Stimulated activated memory B cell treated with anti-CD40 and anti-IgM and Interleukin-4, amounts not matched to agents 10 μg/mL and 1 μg/mL and 100 μg/mL, for 72 hours (primary cell): ENCODE measurements at places on chromosomes 2 and 18.

- H3K27me3 ChIP-seq, result peaks cover 21% of the 10 kb centered on the region
- no peaks in the 10 kb centered on the region for H3K36me3 ChIP-seq
- H3K4me1 ChIP-seq, result no peaks in the 10 kb centered on the region
- no peak overlapping the region for H3K4me3 ChIP-seq
- H3K27ac ChIP-seq, result no peak overlapping the region
Observed at GRCh38 chr2:181946444-181947127, 39.1 kb upstream of the PPP1R1C start.

DNA sequence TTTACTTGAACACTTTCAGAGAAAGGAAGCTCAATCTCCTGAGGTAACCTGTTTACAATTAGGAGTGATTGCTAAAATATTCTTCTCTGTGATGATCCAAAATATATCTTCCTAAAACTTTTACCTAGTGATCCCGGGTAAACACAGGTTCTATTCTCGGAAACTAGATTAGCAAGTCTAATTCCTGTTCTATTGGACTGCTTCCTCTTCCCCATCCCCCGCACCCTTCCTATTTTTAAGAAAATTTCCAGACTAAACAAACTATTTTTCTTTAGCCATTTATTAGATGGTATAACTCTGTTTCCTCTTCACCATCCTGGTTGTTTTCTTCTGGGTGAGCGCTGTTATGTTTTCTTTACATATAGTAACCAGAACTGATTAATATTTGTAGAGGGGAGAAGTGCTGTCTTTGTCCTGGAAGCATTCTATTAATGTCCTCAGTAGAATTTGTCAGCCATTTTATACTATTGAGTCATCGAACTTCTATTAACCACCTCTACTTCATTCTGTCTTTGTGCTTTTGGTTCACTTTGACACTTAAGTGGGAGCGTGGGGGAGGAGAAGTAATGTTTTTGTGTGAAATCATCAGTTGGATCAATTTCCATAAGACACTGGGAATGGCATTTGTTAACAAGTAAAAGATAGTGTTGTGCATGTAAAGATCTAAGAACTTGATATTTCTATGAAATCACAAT is 31.8 kb downstream of the CREB1 start:
- peaks cover 66% of the 10 kb centered on the region for H3K36me3 ChIP-seq
- peaks cover 20% of the 10 kb centered on the region for H3K4me1 ChIP-seq
- no peak overlapping the region for H3K4me3 ChIP-seq
- no peaks in the 10 kb centered on the region for H3K27me3 ChIP-seq
- ATAC-seq, result no peak

GRCh38 chr18:67243799-67244587 is 272.5 kb downstream of the DSEL start:
- H3K4me1 ChIP-seq, result peaks cover 6% of the 10 kb centered on the region
- H3K27ac ChIP-seq, result no peak overlapping the region
- no peak for ATAC-seq
- peak overlapping the region; percentile 41 for H3K4me3 ChIP-seq

GRCh38 chr18:74644713-74645112 is 47.0 kb downstream of the ZNF407 start:
- no peaks in the 10 kb centered on the region for H3K4me1 ChIP-seq
- ATAC-seq, result no peak
- H3K27ac ChIP-seq, result no peak overlapping the region
- H3K4me3 ChIP-seq, result no peak overlapping the region

DNA sequence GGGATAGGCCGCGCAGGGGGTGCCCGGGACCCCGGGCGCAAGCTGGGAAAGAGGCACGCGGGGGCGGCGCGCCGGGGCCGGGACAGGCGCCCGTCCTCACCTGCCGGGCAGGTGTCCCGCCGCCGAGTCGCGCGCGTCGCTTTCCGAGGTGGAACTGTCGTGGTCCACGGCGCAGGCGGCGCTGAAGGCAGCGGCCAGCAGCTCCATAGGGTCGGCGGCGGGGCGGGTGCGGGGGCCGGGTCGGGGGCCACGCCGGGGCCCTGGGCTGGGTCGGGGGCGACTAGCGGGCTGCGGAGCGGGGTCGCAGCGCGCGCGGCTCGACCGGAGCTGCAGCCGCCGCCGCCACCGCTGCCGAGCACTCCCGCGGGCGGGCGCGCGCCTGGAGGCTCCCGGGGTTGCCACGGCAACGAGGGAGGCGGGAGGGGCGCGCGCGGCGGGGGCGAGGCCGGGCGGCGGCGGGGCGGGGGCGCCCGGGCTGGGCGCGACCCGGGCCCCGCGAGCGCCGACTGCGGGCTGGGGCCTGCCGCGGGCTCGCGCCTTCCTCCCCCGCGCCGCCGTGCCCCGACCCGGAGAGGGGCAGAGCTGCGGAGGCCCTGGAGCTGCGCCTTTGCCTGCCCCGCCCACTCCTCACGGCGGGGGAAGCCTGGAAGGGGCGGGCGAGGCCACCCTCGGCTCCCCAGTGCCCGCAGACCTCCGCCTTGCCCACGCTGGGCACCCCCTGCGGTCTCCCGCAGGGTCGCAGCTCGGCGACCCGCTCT is 57.9 kb downstream of the SNORC start:
- no peaks in the 10 kb centered on the region for H3K36me3 ChIP-seq
- peaks cover 9% of the 10 kb centered on the region for H3K4me1 ChIP-seq
- peaks cover 69% of the 10 kb centered on the region for H3K27me3 ChIP-seq
- H3K27ac ChIP-seq, result no peak overlapping the region
- peak overlapping the region; percentile 50 for H3K4me3 ChIP-seq

- no peak for ATAC-seq
- H3K36me3 ChIP-seq, result no peaks in the 10 kb centered on the region
- peaks cover 7% of the 10 kb centered on the region for H3K27me3 ChIP-seq
- H3K4me1 ChIP-seq, result peaks cover 17% of the 10 kb centered on the region
Observed at GRCh38 chr18:51659781-51660180, 462.3 kb upstream of the MEX3C start.

DNA sequence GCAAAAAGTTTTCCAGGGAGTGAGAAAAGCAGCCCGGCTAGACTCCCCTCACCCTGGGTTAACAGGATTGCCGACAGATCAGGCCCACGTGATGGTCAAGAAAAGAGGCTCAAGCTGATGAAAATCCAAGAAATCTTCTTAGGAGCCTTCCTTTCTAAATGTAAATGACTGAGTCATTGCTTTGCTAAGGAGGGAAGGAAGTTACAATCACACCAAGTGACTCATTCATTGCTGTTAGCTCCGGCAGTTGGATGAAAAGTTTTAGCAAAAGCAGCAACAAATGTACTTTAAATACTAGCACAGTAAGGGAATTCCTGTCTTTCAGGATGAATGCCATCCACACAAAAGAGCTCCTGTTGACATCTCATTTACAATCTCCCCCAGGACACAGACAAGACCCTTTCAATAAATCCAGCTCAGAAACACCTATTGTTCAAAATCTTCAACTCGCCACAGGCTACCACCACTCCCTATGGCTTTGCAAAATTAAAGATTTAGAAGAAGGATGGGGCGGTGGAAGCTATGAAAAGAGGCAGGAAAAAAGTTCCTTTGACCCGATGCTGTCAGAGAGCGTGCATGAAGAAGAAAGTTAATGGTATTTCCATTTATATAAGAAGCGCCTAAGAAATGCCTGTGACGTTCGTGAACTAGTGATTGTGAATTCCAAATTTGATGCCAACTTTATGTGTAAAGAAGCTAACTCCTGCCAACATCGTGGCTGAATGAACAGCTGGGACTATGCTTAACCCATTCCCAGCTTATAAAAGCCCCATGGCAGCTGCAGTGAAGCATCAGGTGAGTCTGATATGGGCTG is 153.7 kb downstream of the TGIF1 start:
- H3K27me3 ChIP-seq, result no peaks in the 10 kb centered on the region
- H3K4me3 ChIP-seq, result no peak overlapping the region
- no peak overlapping the region for H3K27ac ChIP-seq
- no peaks in the 10 kb centered on the region for H3K4me1 ChIP-seq
- no peaks in the 10 kb centered on the region for H3K36me3 ChIP-seq

- no peaks in the 10 kb centered on the region for H3K4me1 ChIP-seq
- no peak overlapping the region for H3K4me3 ChIP-seq
- ATAC-seq, result no peak
- H3K27ac ChIP-seq, result no peak overlapping the region
- no peaks in the 10 kb centered on the region for H3K27me3 ChIP-seq
Observed at GRCh38 chr2:172843902-172844715, 108.5 kb downstream of the RAPGEF4 start.

- H3K27ac ChIP-seq, result no peak overlapping the region
- H3K4me1 ChIP-seq, result no peaks in the 10 kb centered on the region
- H3K4me3 ChIP-seq, result no peak overlapping the region
- ATAC-seq, result peak; percentile 70
Observed at GRCh38 chr2:188478724-188479123, 187.1 kb downstream of the GULP1 start.

DNA sequence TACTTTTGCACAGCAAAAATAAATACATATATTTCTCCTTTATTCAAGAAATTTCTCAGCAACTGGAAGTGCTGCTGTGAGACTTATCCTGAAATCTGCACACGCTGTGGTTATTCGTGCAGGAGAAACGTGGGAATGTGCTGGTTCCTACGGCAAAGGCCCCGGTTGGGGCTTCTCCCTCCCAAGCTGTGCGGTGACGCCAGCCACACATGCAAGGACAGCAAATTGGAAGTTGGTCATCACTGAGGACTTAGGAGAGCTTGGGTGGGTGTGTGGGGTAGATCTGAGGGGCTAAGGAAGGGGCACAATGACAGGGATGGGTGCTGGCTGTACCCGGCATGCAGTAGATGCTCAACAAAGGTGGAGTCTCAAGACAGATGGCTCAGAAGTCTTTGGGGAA is 16.5 kb upstream of the MTCL1 start:
- no peak overlapping the region for H3K27ac ChIP-seq
- no peak for ATAC-seq
- no peaks in the 10 kb centered on the region for H3K27me3 ChIP-seq

DNA sequence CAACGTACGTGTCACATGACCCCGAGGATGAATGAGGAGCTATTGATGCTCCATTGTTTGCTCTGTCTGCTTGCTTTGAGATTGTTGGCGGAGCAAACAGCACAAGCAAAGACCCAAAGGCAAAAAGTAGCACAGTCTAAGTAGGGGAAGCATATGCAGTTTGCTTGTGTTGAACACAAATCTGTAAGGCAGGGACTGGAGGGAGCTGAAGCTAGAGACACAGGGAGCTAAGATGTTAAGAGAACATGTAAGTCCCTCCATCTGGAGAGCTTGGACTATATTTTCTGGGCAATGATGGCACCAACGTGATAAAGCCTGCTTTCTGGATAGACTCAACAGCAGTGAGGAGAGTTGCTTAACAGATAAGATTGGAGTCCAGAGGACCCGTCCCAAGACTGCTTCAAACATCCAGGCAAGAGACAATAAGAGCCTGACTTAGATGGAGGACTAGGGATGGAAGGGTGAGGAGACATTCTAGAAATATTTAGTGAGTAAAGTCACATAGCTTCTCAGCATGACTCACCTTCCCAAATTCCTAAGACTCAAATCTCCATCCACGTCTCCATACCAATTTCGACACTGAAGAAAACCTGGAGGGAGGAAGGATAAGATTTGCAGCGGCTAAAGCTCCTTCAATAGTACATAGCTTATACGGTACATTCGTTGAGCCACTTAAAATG is 88.1 kb upstream of the KLF7 start:
- ATAC-seq, result no peak
- H3K27me3 ChIP-seq, result no peaks in the 10 kb centered on the region
- H3K4me3 ChIP-seq, result no peak overlapping the region
- no peaks in the 10 kb centered on the region for H3K36me3 ChIP-seq
- peaks cover 35% of the 10 kb centered on the region for H3K4me1 ChIP-seq

DNA sequence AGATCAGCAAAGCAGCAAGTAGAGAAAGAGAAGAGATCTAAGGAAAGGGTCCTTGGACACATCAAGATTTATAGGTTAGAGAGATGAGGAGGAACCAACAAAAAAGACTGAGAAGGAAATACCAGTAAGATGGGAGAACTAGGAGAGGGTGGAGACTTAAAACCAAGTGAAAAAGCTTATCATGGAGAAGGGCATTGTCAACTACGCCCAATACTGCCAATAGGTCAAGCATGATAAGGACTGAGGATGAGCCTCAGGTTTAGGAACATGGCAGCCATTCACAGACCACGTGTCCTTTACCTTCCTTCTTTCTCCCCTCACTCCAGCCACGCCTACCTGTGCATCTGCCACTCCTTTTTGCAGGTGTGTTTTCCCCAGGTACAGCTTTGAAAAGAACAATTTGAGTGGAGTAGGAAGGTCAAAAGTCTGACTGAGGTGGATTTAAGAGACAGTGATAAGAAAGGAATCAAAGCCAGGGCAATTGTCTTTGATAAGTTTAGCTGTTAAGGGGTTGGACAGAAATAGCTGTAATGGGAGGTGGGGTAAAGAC is 238.7 kb downstream of the STK39 start:
- H3K27ac ChIP-seq, result no peak overlapping the region
- ATAC-seq, result no peak
- no peaks in the 10 kb centered on the region for H3K27me3 ChIP-seq
- no peak overlapping the region for H3K4me3 ChIP-seq
- H3K4me1 ChIP-seq, result no peaks in the 10 kb centered on the region

GRCh38 chr2:97267411-97268074 is 154.6 kb downstream of the ANKRD36 start:
- no peaks in the 10 kb centered on the region for H3K27me3 ChIP-seq
- no peak overlapping the region for H3K27ac ChIP-seq
- no peaks in the 10 kb centered on the region for H3K4me1 ChIP-seq

DNA sequence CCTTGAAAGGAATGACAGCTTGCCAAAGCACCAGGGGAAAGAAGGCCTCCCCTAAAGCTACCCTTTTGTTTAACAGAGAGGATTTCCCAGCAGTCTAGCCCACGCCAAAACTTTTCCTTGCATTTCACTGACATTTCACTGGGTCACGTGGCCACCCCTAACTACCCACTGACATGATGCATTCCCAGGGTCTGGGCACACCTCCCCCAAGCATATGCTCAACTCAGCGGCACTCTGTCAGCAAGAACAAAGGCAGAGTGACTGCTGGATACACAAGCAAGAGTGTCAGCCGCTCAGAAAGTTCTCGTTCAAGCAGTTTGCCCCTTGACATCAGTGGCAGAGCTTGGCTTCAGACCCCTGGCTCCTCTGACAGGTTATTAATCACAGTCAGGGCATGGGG is 34.2 kb upstream of the MARCO start:
- ATAC-seq, result no peak
- no peaks in the 10 kb centered on the region for H3K27me3 ChIP-seq
- no peak overlapping the region for H3K27ac ChIP-seq
- no peaks in the 10 kb centered on the region for H3K36me3 ChIP-seq

- no peak for ATAC-seq
- peaks cover 5% of the 10 kb centered on the region for H3K27me3 ChIP-seq
- no peak overlapping the region for H3K4me3 ChIP-seq
- no peaks in the 10 kb centered on the region for H3K36me3 ChIP-seq
Observed at GRCh38 chr2:237355701-237356100, 58.3 kb downstream of the COL6A3 start.

GRCh38 chr18:79963658-79964329 is 649 bp upstream of the HSBP1L1 start:
- no peak for ATAC-seq
- H3K4me1 ChIP-seq, result peaks cover 47% of the 10 kb centered on the region
- H3K27me3 ChIP-seq, result peaks cover 8% of the 10 kb centered on the region
- H3K27ac ChIP-seq, result peak overlapping the region; percentile 78
- H3K4me3 ChIP-seq, result peak overlapping the region; percentile 65

DNA sequence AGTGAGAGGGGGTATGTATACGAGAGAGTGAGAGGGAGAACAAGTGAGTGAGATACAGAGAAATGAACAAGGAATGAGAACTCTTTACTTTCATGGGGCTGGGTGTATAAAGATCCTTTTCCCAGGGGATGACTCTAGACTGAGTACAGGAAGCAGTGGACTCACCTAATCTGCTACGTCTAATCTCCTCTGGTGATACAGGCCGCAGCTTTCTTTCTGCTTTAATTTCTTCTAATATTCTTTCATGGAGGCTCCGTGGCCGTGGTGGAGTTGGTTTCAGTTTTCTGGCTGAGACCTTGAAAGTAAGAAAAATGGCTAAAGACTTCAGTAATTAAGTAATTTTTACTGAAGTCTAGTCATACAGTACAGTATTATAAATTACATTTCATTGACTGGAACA is 85.2 kb downstream of the PRELID3A start:
- H3K27ac ChIP-seq, result no peak overlapping the region
- no peak for ATAC-seq
- no peak overlapping the region for H3K4me3 ChIP-seq
- H3K27me3 ChIP-seq, result no peaks in the 10 kb centered on the region
